Vagina (tissue), 2 donors: ENCODE measurements at places on chromosomes 13 and 19.

DNA sequence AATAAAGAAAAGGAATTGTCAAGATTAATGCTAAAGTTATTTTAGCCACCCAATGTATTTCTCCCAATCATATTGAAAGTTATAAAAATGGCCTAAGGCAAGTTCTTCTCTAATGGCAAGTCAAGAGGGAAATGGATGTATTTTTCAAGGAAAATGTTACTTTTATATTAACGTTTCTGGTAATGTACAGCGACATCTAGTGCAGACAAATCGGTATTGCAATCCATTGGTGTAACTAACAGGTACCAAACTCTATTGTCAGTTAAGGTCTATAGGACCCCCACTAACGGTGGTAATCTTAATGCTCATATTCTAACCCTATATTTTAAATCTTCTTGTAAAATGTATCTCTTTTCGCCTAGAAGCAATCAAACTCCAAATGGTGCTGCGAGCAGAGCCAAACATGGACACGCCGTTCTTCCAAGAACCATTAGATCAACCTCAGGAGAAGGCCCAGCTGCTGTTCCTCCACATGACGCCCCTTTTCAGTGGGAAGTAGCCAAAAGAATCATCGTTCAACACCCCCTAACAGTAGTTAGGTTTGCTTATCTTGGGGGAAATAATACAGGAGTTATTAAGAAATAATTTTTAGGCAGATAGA lies 98.5 kb upstream of the PABPC3 start:
- DNase-seq = no peak

DNA sequence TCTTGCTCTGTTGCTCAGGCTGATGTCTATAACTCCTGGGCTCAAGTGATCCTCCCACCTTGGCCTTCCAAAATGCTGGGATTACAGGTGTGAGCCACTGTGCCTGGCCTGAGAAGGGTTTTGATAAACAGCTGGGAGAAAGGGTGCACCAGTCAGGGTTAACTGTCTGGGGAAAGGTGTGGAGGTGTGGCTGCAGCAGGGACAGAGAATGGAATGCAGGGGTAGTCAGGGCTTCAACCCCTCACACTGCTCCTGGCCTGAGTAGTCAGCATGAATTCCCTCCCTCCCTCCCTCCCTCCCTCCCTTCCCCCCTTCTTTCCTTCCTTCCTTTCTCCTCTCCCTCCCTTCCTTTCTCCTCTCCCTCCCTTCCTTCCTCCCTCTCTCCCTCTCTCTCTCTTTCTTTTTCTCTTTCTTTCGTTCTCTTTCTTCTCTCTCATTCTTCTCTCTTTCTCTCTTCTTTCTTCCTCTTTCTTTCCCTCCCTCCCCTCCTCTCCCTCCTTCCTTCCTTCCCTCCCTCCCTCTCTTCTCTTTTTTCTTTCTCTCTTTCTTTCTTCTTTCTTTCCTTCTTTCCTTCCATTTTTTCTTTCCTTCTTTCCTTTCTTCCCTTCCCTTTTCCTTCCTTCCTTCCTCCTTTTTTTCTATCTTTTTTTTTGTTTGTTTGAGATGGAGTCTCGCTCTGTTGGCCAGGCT lies 16.0 kb downstream of the MYO1F start:
- no peak for DNase-seq

GRCh38 chr13:74136084-74136658 lies 2.0 kb upstream of the KLF12 start:
- DNase-seq = no peak

GRCh38 chr13:92044351-92044750 lies 645.9 kb downstream of the GPC5 start:
- no peak for DNase-seq

- DNase-seq = no peak
These were observed at the start of gene C2CD4C for GRCh38 chr19:408902-409515. C2CD4C (minus strand) TSS chr19:409147; CDS start chr19:408361, 786 bp downstream.

DNA sequence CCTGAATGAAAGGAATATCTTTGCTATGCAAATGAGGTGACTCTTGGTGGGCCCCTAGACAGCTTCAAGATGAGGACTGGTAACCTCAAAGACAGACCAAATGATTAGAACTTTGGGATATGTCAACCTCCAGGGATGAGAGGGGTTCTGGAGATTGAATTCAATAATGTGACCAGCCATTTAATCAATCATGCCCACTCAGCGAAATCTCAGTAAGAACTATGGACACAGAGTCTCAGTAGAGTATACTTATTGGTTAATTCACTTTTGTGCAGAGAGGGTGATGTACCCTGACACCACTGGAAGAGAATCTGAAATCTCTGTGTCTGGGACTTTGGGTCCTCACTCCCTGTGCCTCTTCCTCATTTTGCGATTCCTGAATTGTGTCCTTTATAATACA lies 662.8 kb downstream of the OLFM4 start:
- DNase-seq = no peak

DNA sequence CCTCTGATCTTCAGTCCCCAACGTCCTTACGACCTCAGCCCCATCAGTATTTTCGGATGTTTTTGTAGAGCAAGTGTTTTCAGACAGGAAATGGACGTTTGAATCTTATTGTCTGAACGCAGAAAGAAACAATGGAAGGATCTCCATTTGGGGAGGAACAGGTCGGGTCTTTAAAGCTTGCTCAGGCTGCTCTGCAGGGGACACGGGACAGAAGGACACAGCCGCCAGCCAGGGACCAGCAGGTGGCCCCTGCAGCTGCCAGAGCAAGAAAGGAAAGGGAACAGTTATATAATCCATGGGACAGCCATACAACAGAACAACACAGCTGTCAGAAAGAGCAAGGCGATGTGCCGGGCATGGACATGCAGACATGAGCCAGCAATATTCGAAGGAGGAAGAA lies 18.5 kb upstream of the IGLON5 start:
- no peak for DNase-seq

DNA sequence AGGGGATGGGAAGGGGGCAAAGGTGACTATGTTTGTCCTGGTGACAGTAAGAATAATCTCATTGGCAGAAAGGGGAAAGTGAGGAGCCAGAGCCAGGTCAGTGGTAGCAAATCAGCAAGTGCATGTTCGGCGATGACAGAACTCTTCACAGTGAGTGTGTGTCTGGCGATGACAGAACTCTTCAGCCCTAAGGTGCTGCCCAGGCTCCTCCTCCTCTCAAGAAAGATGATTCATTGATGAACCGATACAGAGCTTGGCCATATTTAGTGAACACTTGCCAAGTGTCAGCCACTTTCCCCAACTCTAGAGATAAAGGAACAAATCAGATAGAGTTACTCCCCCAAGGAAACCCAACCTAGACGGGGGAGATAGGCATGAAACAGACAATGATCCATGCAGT lies 199.3 kb upstream of the UBL3 start:
- DNase-seq = no peak

- no peak for DNase-seq
These were observed 45.2 kb downstream of the ABCC4 start for GRCh38 chr13:95256091-95256490.

GRCh38 chr13:45783346-45784043 lies 68.1 kb downstream of the SIAH3 start:
- peak; percentile 72 for DNase-seq
